ENCODE measurements at places on chromosomes 3 and 15.

DNA sequence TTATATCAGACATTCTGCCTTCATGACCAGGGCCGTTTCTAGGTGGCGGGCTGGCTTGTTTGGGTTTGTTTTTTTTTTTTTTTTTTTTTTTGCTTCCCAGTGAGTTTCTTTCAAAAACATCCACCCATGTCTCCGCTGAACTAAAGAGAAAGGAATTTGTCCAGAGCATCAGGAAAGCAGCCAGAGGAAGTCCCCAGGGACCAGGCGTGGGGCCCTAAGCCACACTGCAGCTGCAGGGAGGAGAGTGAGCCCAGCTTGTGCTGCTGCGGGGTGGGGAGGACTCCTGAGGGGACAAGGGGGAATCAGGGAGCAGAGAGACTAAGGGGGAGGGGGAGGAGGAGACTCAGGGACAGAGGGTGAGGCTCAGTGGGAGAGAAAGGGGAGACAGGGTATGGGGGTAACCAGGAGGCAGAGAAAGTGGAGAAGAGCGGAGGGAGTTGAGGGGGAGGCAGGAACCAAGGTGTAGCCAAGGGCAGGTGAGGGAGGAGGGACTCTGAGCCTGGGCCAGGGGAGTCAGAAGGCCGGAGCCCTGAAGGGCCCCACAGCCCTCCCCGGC lies 49.5 kb downstream of the CYP11A1 start:
- no peak for DNase-seq

DNA sequence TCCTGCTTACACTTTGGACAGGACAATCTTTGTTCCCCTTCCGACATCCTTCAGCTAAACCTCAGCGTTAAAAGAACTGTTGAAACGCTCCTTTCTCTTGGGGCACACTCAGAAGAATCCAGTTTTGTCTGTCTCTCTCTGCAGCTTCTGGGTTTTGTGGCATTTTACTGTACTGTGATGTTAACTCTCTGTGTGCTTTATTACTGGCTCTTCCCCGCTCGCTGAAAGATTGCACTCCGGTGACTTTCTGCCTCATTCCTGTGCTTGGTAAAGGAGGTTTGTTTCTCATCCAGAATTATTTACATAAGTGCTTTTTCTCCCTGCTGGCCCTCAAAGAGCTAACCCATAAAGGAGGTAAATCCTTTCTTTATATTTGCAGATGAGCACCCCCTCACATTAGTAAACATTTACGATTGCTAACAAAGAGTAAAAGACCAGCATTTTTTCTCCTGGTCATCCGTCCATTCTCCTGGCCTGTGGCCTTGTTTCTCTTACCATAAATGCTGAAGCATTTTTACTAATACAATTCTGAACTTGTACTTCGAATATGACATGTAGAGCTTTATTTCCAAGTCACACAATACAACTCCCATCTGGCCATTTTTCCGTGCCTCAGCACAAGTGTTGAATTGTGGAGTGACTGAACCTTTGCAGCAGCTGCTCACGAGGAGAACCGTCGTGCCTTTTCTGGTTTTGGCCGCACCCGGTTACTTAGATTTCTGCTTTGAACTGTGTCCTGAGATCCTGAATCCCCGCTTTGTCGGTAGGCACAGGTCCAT lies 69.3 kb upstream of the RPL35A start:
- no peak for DNase-seq

DNA sequence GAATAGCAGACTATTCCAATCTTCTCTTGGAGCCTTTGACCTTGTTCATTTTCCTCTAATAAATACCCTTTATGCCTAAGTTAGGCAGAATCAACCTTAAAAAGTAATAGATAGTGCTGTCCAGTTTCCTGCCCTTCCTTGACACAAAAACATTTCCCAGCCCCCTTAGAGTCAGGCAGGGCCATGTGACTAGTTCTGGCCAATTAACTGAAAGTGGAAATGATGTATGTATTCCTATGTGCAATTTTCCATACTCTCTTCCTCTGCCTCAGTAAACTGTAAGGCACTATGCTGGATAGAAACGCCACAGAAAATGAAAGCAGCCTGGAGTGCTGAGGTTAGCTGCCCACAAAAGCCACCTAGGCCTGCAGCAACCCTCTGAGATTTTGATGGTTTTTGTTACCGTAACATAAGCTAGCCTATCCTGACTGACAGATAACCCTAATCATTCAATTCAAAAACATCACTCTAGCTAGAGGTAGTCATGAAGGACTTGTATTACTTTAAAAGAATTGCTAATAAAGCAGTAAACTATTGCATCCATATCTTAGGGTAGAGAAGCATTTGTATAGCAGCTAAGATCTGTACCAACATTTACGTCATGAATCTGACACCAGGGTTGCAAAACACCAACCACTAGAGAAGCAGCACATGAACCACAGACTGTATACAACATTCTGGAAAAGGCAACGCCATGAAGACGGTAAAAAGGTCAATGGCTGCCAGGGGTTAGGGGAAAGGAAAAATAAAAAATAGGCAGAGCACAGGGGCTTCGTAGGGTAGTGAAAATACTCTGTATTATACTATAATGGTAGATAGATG lies 112.9 kb downstream of the ULK4 start:
- no peak for DNase-seq

DNA sequence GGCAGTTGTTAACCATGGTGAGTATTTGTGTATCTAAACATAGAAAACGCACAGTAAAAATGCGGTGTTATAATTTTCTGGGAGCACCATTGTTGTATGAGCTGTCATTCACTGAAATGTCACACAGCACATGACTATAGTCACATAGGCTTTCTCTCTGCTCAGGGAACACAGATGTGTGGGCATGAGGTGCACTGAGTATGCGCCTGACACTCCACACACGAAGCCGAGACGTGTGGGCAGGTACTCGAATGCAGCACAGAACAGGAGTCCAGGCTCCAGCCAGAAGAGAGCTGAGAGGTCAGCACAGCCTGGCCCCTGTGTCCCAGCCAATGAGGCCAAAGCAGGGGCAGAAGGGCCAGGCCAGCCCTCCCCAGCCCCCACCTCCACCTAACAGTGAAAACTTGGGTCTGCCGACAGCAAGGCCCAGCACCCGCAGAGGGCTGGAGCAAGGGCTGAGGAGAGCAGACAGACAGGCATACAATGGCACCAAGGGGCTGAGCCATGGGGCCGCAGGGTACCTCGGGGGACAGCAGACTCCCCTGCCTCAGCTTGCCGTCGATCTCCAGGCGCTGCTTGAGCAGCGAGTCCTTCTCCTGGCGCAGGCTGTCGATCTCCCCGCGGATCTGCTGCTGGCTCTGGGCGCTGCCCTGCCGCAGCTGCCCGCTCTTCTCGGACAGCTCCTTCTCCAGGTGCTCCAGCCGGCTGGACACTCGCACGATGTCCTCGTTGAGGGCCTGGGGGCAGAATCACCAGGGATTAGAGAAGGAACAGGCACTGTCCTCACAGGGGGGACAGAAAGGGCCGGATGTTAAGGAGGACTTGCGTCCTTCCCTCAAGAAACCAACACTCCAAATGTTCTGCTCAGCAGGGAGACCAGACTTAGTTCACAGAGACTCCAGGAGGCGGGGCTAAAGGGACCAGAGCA lies 24.0 kb downstream of the KIF7 start:
- DNase-seq = no peak

DNA sequence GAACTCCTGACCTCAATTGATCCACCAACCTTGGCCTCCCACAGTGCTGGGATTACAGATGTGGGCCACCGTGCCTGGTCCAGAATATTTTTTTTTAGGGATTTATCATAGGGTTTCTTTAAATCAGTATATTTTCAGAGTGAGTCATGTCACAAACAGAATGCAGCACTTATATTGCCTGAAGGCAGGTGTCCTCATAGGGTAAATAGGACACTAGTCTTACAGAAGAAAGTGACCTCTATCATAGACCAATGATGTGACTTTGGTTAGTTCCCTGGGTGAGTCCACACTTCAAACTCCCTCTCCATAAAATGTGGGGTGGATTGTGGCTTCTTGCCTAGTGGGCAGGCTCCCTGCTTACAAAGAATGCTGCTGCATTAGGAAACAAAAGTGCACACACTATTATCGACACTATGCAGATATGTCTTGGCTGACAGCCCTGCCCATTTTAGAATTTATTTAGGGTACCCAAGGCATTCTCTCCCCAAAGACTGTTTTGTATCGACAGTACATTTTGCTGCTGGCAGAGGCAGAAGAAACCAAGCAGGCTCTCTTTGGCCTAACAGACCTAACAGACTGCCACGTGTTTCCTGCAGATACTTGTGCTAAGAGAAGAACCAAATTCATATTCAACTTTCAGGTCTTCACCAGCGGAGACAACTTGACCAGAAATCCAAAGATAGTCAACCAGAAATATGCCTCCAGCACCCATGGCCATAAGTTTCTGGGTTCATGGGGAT lies 125.0 kb downstream of the MOBP start:
- DNase-seq = no peak

DNA sequence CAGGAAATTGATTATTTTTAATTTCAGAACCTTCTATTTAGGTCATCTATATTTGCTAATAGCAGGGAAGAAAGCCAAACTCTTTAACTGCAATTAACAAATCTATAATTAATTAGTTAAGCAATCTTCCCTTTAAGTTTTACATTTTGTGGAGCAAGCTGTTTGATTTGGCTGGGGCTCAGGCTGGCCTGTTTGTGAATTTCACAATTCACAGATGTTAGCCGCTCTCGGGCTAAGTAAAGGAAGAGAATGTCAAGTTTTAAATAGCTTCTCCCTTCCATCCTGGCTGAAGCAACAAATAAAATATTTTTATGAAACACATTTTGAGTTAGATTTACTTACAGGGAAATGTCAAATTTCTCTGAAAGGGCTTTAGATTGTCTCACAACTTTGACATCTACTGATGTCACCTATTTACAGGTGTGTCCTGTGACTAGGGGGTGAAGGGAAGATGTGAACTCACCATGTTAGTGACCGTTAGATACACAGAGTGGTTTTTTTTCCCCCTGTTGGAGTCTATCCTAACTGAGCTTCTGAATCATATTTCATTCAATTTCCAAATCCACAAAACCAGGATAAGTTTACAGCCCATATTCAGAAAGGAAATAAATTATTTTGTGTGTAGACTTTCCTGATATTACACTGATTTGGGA lies 1.3 kb upstream of the TP63 start:
- DNase-seq = no peak

DNA sequence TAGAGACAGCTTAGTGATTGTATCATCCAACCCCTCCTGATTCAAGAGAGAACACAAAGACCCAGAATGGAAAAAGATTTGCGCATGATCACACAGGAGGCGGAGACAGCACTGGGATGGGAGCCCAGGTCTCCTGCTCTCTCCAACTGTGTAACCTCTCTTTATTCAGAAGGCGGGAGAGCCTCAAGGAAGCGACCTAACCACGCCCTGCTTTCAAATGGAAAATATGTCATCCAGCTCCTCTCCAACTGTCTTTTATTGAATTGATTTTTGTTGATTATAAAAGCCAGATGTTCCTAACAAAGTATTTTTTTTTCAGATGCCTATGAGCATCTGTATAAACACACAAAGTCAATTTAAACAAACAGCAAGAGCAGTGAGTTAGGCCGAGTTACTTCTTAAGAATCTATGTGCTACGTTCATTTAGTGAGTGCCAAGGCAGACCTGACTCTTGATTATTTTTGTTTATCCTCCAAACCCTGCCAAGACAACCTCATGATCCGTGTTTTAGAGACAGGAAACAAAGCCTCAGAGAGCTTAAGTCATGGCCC lies 74.5 kb downstream of the BFSP2 start:
- peak; percentile 33 for DNase-seq

- no peak for DNase-seq
Measured at GRCh38 chr3:127538569-127538968, 52.0 kb downstream of the TPRA1 start.

GRCh38 chr15:86802244-86802643 lies 722.6 kb downstream of the AGBL1 start:
- DNase-seq = no peak

GRCh38 chr3:60000311-60001105 lies 950.7 kb upstream of the CFAP20DC start:
- peak; percentile 64 for DNase-seq

- no peak for DNase-seq
Measured at GRCh38 chr3:47520756-47521155, 7.2 kb upstream of the ELP6 start.

DNA sequence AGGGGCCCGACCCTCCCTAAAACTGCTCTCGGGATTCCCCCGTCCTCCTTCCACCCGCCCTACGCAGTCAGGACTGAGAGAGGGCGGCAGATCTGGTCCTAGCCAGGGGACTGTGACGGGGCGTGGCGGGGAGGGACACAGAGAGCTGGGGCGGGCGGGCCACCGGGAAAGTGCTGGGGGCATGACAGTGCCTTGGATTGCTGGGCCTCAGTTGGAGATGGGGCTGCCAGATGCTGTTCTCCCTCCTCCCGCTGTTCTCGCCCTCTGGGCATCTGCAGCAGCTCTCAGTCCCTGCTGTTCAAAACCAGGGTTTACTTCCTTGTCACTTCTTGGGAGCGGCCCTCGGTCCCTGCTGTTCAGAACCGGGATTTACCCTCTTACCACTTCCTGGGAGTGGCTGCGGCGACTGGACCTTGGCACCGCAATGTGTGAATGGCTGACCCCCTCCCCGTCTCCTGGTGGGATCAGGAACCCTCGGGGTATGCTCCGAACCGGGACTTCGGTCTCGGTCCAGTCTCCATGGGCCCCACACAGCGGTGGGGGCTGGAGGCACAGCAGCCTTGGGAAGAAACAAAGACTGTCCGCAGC lies 1.8 kb upstream of the RPP25 start:
- no peak for DNase-seq

GRCh38 chr3:59284926-59285325 lies 235.1 kb upstream of the CFAP20DC start:
- no peak for DNase-seq

- DNase-seq = no peak
Measured at GRCh38 chr3:123292321-123293310, 90.9 kb downstream of the SEC22A start.

DNA sequence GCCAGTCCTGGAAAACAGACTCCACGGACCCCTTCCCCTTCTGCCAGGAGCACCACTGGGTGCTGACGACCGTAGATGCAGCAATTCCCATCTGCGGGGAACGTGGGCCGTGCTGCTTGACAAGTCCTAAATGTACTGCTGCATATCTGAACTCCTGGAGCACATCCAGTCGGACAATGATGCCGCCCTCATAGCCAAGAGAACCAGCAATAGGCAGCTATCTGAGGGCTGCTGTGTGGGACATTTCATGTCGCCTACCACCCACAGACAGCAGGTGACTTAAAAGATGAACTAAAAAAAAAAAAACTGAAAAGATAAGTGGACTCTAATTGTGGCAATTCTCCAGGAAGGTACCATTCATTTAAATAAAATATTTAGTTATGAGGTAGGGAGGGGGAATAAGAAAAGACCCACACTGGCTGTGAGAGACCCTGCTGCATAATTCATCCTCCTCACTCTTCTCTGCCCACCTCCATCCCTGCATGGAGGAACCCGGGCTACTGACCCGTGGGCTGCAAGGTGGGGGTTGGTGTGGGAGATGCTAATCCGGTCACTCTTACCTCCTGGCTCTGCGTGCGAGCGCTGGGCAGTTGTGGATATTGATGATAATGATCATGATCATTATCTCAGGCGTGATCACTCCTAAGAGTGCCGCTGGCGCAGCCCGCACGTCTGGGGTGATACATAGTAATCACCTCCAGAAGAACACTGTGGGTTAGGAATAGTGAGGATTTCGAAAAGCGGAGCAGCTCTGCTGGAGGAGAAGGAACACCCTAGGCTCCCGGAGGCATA lies 28.3 kb downstream of the ALS2CL start:
- peak; percentile 21 for DNase-seq

GRCh38 chr3:22526266-22526837 lies 676.8 kb upstream of the UBE2E2 start:
- DNase-seq = no peak

- no peak for DNase-seq
Measured at GRCh38 chr3:143101792-143102381, 17.7 kb upstream of the CHST2 start.

Data from NCI-H748 treated with DMSO at 0.1 percent for 48 hours (cell line).